ENCODE measurements at places on chromosomes 3 and 15. TPM values are rescaled to one million over a fixed set of nuclear protein-coding genes. Genes with fewer than 3 reads are reported as not detected.
A peak's percentile ranks its signal among the peaks of the same experiment; 100 is the strongest.

Gene RHCG
- total RNA-seq: not detected

Gene CORO2B
- total RNA-seq: 0.07 TPM

Gene PARP16
- 25.4 TPM for total RNA-seq

Gene GOLGA6D
- total RNA-seq: not detected

GRCh38 chr15:33007303-33007855 is 187.1 kb downstream of the FMN1 start:
- no peak for DNase-seq

- DNase-seq: no peak
Measured at GRCh38 chr15:95162967-95163531, 931.7 kb downstream of the MCTP2 start.

DNA sequence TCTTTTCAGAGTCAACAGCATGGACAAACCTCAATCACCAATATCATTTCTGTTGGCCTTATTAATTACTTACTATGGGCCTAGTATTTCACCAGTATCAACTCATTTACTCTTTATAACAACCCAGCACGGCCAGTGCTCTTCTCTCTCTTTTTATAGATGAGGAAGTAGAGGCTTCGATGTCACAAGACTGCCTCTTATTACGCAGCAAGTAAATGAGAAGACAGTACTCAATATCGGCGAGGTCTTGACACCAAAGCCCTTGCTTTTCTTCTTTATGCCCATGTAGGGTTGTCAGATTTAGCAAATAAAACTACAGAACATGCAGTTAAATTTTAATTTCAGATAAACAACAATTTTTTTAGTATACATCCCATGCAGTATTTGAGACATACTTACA is 99.0 kb upstream of the KCNMB2 start:
- DNase-seq: no peak

DNA sequence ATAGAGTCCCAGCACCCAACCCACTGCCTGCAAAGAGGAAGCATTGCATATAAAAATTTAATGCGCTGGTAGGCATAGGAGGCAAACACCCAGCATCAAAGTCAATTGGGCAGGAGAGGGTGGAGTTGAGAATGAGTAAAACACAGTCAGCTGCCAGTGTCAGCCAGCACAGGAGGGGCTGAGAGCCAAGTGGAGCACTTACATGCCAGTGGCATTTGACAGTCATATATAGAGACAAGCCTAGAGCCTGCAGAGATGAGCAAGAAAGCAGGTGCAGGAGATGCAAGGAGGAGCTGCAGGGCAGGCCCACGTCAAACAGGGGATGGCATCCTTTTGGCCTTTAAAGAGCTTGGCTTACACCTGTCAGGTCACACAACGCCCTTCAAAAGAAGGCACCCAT is 27.6 kb upstream of the ZFAND6 start:
- peak; percentile 34 for DNase-seq

- DNase-seq: peak; percentile 77
Measured at GRCh38 chr3:39291903-39292329, 12.1 kb upstream of the CX3CR1 start.

DNA sequence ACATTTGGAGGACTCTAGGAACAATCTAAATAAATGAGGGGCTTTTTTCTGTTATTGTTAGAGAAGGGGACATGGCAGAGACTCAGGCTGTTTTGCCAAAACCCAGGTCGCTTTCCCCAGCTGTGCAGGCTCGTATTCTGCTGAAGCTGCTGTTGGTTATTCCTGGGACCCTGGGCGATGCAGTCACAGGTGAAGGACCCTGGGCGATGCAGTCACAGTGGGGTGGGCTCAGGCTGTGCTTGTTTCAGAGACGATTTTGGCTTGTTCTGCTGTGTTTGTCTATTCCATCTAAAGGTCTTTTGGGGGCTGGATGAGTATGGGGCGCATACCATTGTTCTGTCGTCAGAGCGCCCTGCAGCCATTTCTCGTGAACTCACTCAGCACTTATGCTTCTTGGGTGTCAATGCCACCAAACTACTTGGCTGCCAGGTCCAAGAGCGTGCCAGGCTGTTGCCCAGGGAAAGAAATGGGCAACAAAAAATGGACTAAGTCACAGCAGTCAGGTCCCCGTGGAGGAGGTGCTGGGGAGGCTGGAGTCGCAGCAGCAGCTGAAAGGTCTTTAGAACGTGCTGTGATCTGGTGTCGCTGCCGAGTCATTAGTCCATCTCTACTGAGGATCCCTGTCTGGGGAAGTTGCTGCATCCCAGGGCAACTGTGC is 151.4 kb downstream of the CHDH start:
- DNase-seq: no peak

- no peak for DNase-seq
Measured at GRCh38 chr15:62365795-62366442, 200.8 kb upstream of the C2CD4B start.

DNA sequence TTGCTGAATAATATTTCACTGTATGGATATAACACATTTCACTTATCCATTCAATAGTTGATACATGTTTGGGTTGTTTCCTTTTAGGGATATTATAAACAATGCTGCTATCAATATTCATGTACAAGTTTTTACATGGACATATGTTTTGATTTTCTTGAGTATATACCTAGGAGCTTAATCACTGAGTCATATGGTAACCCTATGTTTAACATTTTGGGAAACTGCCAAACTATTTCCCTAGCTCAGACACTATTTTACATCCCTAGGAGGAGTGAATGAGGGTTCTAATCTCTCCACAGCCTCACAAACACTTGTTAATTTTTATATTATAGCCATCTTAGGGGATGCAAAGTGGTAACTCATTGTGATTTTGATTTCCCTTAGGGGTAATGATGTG is 66.0 kb downstream of the GPR156 start:
- DNase-seq: no peak

GRCh38 chr15:86115145-86115801 is 35.6 kb downstream of the AGBL1 start:
- no peak for DNase-seq

- no peak for DNase-seq
Measured at GRCh38 chr3:20769430-20769829, 583.4 kb upstream of the SGO1 start.

- DNase-seq: no peak
Measured at GRCh38 chr3:196634224-196634623, 5.3 kb upstream of the NRROS start.

DNA sequence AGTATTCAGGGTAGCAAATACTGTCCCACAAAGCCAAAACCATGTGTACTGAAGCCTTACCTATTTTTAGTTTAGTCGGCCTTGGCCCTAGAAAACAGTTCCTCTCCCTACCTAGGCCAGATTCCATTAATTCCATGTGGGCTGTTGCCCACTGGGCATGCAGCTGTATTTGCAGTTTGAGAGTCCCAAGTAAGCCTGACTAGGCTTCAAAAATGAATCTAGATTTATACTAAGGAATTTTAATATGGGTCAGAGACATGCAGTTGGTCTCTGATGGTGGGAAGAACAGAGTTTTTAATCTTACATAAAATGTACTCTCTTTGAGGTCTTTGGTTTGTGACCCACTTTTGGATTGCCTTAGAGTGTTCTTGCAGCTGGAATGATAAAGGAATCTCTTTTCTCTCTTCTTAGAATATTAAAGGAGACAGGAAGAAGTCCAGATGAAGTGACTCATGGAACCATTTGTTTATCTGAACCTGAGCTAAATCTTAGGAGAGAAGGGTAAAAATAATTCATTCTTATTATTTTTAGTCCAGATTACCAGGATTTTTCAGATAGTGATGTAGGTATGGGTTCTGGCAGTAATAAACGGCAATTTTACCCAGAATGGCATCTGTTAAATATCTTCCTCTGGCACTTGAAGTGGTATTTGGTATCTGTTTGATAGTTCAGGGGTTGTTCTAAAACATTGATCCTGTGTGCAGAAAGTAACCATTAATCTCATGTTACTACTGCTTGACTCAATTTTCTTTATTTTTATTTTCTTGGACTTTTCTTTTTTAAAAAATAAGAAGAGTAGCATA is 33.8 kb downstream of the GLCE start:
- DNase-seq: no peak

DNA sequence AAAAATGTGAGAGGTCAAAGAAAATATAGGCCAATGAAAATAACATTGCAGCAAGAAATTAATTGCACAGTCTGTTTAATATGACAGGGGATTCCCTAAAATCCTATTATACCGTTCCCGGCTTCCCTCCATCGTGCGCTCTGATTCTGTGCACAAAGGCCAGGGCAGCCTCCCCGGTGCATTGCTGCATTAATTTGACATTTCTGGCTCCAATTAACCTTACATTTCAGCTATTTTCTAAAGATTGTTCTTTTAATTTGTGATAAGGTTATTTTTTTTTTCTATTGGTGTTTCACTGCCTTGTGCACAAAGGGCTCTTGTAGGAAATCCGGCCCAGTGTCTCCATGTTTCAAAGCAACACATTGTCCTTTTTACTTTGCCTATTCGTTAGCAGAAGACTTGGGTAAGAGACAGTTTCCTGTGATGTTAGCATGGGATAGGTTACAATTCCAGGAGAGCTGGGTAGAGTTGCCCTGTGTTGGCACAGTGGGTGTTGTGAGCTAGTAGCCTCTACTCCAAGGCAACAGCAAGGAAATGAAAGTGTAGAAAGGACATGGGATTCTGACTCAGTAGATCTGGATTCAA is 257.3 kb upstream of the IGF1R start:
- DNase-seq: no peak

GRCh38 chr15:83118291-83118827 is 10.9 kb downstream of the TM6SF1 start:
- DNase-seq: no peak

- DNase-seq: no peak
Measured at GRCh38 chr15:29361560-29361959, 91.9 kb upstream of the NSMCE3 start.

GRCh38 chr3:133937061-133937686 is 41.5 kb upstream of the RAB6B start:
- DNase-seq: no peak

DNA sequence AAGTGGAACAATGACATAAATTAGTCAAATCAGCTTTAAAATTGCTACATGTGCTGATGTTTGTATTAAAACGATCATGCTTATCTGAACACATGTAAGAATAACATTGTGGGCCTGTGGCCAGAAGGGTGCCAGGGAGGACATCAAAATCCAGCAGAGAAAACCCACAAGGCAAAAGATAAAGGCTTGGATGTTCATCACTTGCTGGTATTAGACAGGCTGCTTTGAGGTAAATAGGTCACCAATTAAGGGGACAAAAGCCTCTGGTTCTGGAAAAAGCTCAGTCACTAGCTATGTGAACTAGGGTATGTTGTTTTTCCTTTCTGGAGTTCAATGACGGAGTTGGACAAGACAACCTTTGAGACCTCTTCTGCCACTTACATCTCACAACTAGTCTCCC is 74.4 kb upstream of the TMEM108 start:
- no peak for DNase-seq

GRCh38 chr3:177591379-177591778 is 394.1 kb upstream of the TBL1XR1 start:
- no peak for DNase-seq

DNA sequence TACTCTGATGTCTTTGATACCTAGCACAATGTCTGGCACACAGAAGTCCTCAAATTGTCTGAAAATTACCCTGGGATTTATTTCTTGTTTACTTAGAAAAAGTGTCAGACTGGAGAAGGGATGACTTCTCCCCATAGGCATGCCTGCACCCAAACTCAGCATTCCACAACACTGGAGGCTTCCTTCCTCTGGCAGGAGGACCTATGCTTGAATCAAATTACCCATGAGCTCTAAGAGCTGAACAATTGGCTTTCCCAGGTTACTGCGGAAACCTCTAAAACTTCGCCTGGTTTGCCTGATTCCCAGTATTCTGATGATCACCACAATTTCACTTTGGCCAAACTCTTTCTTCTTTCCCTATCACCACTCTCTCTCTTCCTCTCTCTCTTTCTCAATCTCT is 217.4 kb downstream of the DIPK2A start:
- no peak for DNase-seq

GRCh38 chr3:165624761-165625160 is 212.5 kb downstream of the BCHE start:
- no peak for DNase-seq

- DNase-seq: peak; percentile 78
Measured at GRCh38 chr15:92714477-92715401, 59.2 kb upstream of the FAM174B start.

GRCh38 chr3:123758081-123758564 is 126.0 kb downstream of the MYLK start:
- DNase-seq: no peak

- no peak for DNase-seq
Measured at GRCh38 chr15:35680951-35681350, 135.0 kb upstream of the DPH6 start.

DNA sequence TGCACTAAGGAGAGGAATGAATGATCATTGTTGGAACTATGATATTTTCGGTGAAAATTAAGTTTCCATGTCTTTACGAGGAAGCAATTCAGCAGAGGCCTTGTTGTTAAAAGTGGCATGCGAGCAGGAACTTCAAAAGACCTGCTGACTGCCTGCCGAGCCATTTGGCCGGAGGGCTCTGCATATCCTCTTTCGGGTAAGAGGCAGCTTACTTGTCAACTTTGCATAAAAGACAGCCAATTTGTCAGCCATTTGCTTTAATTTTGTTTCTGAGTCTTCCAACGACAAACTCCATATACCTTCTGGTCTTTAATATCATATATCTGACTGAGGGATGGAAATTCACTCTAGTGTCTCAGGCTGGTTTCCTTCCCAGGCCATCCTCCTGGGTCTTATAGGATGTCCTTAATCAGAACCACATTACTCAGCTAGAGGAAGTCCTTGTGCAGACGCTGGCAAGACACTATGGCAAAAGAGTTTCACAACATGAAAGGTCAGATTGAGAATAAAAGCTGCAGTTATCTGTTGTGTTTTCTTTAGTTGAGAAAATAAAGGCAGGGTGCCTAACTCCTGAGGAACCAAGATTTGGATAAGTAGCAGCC is 128.7 kb upstream of the WNT5A start:
- DNase-seq: no peak

DNA sequence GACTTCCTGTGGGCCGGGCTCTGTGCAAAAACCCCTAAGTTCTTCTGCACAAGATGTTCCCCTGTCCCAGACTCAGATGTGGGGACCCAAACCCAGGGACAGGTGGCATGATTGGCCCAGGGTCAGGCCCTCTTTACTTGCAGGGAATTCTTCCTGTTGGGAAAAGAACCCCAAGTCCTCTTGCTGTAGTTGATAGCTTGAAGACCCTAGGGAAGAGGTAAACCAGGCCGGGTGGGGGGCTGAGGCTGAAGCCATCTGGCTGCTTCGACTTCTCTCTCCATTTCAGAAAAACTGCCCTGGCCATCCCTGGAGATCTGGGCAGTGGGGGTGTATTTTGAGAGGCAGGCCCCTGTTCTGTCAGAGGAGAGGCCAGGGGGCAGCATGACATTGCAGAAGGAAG is 23.5 kb downstream of the SSUH2 start:
- DNase-seq: no peak

DNA sequence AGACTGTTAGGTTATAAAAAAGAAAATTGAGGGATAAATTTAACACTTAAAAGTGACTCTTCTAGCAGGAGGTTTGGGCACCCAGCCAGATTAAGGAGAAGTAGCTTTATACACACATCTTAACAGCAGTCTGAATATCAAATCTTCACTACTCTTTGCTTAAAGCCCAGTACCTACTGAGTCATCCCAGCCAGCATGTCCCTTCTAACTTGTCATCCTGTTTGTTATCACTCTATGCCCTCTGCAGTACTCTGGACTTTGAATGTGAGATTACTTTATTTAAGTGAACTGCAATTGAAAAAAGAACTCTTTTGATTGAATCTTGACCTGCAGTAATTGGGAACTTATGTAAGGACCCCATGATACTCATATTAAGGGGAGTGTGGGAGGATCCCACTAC is 77.6 kb downstream of the FHIT start:
- DNase-seq: no peak
